ENCODE measurements at places on chromosomes 11 and 22. TPM values are rescaled to one million over a fixed set of nuclear protein-coding genes. Genes with fewer than 3 reads are reported as not detected.

DNA sequence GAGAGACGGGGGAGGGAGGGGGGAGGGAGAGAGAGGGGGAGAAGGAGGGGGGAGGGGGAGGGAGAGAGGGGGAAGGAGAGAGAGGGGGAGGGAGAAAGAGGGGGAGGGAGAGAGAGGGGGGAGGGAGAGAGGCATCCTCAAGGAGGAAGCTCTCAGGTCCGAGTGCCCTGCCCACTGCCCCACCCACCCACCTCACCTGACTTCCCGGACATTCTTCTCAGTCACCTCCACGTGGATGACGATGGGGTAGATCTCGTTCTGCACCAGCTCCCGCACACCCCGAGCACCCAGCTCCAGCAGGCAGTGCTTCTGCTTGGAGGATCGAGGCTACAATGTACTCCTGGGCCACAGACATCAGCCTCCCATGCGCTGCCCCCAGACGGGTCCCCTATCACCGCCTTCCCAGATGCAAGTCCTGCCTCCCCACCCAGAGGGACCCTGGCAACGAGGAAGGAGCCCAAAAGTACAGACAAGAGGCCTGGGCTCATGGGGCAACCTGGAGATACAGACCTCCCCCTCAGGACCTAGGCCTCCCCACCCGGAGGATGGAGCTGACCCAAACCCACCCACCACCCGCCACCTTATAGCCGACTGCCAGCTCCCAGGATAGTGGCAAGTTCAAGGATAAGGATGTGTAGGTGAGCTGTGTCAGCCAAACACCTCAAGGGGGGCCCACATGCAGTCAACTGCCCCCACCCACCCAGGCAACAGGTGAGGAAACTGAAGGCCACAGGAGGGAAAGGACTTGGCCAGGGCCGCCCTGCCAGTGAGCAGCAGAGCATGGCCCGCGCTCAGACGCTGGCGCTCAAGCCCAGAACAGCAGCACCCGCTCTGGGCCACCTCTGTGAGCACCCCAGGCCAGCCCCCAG is 5.6 kb upstream of the MFNG start:
- no peak for DNase-seq

DNA sequence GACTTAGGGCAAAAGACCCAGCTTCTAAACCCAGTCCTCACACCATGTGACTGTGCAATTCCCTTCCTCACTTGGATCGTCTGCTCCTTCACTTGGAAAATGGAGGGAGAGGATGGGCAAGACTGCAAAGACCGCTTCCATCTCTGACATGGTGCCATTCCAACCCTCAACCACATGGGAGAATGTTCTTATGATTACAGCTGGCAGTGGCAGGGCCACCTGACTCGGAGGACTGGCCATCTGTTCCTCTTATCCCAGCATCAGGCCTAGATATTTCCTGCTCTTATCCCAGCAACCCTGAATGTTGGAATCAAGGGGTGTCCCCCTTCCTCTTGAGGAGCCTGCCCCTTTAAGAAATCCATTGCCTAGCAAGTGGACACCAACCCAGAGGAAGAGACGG is 15.4 kb downstream of the DSCAML1 start:
- no peak for DNase-seq

DNA sequence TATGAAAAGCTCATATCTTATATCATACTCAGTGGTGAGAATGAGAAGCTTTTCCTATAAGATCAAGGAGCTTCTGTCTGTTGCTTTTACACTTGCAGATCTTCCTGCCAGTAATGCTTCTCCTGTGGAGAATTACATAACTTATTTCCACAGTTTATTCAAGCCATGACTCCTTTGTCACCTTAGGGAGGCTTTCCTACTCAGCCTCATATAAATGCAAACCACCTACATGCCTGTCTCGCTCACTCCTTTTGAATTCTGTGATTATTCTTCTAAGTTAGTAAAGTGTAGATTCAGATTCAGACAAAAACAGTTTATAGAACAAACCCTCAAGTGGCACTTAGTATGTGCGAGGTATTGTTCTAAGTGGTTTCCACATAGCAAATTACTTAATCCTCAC is 716.1 kb upstream of the ANO3 start:
- no peak for DNase-seq

DNA sequence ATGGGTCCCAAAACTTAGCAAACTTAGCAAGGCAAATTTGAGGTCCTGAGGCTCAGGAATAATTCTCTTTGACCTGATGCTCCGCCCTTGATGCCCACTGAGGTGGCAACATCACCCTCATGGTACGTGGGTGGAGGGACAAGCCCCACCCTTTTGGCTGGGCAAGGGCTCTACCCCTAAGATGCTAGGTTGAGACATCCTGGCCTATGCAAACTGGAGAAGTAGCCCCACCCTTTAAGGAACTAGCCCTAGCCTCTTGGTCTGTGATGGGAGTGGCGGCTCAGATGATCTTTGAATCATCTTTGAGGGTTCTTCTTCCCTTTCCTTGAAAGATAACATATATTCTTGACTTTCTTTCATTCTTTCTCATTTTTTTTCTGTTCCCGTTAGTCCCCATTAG is 32.9 kb downstream of the CABIN1 start:
- DNase-seq, result no peak

The DDX6 gene
- 350 TPM for total RNA-seq

The SCT gene
- total RNA-seq, result not detected

The BTBD18 gene
- total RNA-seq, result not detected

The OR51E2 gene
- total RNA-seq, result not detected

The GAL gene
- total RNA-seq, result not detected
